ENCODE measurements at places on chromosomes 5 and 9. TPM values are rescaled to one million over a fixed set of nuclear protein-coding genes. Genes with fewer than 3 reads are reported as not detected.

DNA sequence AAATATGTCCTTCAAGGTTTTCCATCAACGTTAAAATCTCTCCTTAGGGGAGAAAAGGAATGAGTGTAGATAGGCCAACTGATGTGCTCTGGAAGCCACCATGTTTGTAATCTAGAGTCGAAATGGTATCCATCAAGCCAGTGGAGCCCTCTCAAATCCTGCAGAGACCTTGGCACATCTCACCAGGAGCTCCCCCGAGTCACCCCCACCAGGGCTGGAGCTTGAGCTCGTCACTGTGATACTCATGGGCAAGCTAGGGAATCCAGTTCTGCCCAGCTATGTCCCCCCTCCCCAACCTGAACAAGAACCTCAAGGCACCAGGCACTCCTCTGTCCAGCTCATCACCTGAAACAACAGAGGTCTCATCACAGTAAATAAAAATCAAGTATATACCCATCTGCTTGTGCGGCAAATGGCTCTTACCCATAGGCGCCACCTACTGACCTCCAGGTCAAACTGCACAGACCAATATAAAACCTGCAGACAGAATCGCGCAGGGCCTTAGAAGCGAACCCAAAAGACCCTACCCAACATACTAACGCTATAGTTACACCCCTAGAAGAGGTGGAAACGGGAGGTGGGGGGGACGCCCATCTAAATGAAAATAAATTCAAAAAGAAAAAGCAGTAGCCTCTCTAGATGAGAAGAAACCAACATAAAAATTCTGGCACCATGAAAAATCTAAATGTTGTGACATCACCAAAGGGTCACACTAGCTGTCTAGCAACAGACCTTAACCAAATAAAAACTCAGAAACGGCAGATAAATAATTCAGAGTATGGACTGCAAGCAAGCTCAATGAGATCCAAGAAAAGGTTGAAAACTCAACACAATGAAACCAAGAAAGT is 75.0 kb downstream of the TTC39B start:
- H3K4me1 ChIP-seq = no peaks in the 10 kb centered on the region
- H3K27me3 ChIP-seq = no peaks in the 10 kb centered on the region
- H3K36me3 ChIP-seq = no peaks in the 10 kb centered on the region
- no peak for DNase-seq
- H3K4me3 ChIP-seq = no peak overlapping the region
- no peak overlapping the region for H3K27ac ChIP-seq

- DNase-seq = no peak
- peaks cover 32% of the 10 kb centered on the region for H3K4me1 ChIP-seq
- peak overlapping the region; percentile 10 for H3K27ac ChIP-seq
- H3K27me3 ChIP-seq = no peaks in the 10 kb centered on the region
- no peak overlapping the region for H3K4me3 ChIP-seq
Observed at GRCh38 chr5:16461026-16461425, 4.6 kb downstream of the ZNF622 start.

GRCh38 chr5:145360936-145361335 is 474.2 kb downstream of the PRELID2 start:
- H3K4me3 ChIP-seq = no peak overlapping the region
- peak; percentile 11 for DNase-seq
- no peaks in the 10 kb centered on the region for H3K36me3 ChIP-seq
- H3K27ac ChIP-seq = peak overlapping the region; percentile 91
- H3K27me3 ChIP-seq = no peaks in the 10 kb centered on the region

DNA sequence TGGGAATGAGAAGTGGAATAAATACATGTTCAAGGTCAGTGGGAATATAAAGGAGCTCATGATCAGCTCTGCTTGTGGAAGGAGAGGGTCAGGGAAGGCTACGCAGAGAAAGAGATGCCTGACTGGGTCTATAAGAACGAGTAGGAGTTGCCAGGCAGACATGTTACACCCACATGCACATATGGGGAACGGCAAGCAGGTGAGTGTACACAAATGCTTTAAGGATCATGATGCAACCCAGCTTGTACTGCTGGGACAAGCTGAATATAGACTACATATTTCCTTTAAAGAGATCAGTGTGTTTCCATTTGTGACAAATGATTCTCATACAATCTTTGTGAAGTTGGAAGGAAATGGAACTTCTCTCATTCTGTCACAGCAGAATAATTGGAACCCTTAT is 141.7 kb downstream of the SPOCK1 start:
- H3K4me3 ChIP-seq = no peak overlapping the region
- H3K27me3 ChIP-seq = peaks cover 22% of the 10 kb centered on the region
- no peak for DNase-seq
- no peaks in the 10 kb centered on the region for H3K36me3 ChIP-seq

PAIP1 gene
- total RNA-seq = 172 TPM

BARHL1 gene
- not detected for total RNA-seq
